A172 (cell line): ENCODE measurements at places on chromosomes 7 and 10.

DNA sequence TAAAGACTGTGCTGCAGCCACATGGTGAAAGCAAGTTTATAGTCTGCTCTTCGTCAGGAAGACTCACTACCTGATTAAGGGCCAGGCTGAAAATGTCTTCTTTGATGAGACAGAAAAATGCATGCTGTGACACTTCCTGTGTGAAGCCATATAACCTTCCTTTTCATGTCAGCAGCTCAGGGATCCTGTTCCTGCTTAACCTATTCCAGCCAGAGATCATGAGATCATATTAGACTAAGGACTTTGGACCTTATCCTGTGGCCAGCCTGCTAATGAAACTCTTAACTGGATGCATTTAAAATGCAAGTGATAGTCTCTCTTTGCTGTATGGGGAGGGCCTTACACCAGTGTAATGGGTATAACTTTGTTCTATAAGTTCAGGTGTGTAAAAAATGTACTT, 165.2 kb downstream of the PTEN start:
- DNase-seq, result no peak

GRCh38 chr10:131706476-131706875, 194.3 kb upstream of the PPP2R2D start:
- DNase-seq, result no peak

GRCh38 chr7:108016841-108017775, 14.1 kb upstream of the LAMB1 start:
- DNase-seq, result peak; percentile 72

GRCh38 chr7:73577627-73578341, 595 bp downstream of the TBL2 start:
- no peak for DNase-seq

DNA sequence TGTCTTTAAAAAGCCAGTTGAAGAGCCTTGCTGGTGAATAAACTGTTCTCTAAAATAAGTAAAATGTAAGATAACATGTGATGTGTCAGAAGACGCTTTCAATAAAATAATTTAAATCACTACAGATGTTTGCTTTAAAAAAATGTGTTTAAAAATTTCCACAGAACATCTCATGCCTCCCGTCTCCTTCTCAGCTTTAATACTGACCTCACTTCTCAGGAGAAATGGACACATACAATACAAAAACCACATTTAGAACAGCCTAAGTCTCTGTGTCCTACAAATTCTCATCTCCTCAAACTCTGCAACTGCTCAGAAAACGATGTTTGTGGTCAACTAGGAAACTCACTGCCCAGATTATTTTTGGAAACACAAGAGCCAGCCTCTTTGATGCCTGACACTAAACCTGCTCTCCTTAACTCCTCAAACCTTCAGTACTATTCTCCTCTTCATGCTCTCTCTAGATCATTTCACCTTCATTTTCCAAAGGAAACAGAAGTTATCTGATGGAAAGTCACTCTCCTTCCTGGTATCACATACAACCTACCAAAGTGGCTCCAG, 120.3 kb downstream of the ZNF438 start:
- no peak for DNase-seq

GRCh38 chr7:105122619-105123018, 108.6 kb downstream of the KMT2E start:
- DNase-seq, result no peak

GRCh38 chr7:107693396-107693795, 32.8 kb downstream of the SLC26A4 start:
- no peak for DNase-seq

- DNase-seq, result no peak
These were observed 985.9 kb upstream of the ZNF722 start for GRCh38 chr7:63012633-63013183.

DNA sequence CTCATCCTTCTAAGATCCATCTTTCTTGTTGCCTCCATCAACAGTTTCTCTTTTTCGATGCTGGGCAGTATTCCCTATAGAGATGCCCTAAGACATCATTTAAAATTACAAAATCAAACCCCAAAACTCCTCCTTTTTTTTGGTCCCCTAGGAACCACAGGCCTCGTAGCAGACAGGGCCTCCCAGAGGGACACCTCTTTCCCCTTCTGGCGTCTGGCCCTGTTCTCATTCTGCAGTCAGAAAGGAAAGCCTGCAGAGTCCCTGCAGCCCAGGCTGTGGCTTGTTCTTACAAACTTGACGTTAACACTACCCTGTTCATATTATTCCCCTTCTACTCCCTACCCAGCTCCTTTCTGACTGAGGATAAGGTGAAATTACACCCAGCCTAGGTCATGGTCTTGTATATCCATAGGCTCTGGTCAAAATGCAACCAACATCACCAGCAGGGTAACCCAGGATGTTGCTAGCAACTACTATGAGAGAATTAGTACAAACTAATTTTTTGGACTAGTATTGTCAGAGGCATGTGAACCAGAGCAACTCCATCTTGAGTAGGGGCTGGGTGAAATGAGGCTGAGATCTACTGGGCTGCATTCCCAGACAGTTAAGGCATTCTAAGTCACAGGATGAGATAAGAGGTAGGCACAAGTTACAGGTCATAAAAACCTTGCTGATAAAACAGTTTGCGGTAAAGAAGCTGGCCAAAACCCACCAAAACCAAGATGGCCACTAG, 3.5 kb upstream of the EPHA1 start:
- DNase-seq, result no peak

DNA sequence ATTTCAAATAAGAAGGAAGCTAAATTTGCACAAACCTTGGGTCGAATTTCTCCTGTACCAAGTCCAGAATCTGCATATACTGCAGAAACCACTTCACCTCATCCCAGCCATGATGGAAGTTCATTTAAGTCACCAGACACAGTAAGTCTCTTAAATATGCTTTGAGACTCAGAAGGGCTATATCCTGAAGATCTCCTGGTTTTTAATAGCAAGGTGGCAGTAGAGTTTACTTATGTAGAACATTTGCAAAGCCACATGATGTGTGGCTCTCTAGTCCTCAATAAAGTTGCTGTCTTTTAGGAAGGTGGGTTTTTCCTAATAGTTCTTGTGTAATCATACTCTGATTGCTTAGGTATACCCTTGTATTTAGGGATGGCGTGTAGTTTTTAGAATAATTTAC, 8.7 kb downstream of the DBF4 start:
- DNase-seq, result no peak

DNA sequence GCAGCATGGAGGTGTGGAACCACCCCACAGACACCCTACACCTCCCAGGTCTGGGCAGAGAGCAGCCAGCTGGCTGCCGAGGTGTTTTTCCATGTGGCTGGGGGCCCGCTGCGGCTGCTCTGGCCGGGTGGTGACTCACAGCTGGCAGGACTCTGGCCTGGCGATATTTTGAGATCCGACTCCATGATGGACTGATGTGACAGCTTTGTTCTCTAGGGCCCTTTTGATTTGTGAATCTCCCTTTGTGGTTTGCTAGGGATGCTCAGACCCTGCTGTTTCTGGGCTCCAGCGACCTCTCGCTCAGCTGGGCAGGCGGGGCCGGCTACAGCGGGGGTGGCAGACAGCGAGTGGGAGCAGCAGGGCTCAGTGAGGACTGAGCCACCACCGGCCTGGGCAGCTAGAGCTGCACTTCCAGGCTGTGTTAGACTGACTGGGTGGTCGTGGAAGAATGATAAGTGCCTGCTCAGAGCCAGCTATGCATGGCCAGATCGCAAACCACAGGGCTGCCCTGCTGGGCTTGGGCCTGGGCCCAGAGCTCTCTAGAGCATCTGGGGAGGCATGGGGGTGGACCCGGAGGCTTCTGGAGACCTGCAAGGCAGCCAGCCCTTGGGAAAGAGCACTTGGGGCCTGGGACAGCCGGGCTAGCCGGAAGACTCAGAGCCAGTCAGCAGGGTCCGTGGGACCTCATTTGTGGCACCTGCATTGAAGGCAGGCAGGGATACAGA, 46.2 kb upstream of the GDF10 start:
- peak; percentile 70 for DNase-seq

- DNase-seq, result no peak
These were observed 44.4 kb downstream of the CUBN start for GRCh38 chr10:17085011-17085725.

GRCh38 chr10:71597821-71598498, 121.6 kb downstream of the C10orf105 start:
- DNase-seq, result peak; percentile 19

DNA sequence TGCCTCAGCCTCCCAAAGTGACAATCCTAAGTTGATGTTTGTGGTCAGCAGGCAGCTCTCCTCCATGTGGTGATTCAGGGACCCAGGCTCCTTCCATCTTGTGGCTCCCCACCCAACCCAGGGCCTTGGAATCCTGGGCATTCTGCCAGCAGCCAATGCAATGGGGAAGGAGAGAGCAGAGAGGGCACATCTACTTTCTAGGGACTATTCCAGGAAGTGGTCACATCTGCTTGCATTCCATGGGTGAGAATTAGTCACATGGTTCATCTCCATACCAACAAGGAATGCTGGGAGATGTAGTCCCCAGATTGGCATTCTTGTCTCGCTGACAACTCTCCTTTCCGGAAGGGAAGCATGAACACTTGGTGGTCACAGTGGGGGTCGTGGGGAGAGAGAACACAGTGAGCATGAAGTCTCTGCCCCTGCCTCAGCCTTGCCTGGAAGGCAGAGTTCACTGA, 9.9 kb upstream of the SRRM3 start:
- peak; percentile 84 for DNase-seq

DNA sequence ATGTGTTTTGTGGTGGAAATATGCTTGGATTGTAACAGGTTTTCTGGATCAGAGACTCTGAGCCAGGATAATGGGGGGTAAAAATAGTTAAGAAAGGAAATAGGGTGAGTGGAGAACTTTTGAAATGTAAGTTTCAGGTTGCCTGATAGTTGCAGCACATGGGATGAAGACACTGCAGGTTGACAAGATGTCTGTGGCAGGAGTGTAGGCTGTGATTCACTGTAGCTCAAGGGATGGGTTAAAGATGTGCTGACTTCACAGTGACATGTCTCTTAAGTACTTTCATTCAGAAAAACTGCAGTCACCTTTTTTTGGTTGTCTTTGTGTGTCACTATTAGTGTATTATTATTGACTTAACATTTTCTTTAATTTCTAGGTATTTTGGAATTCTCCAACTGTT, 63.5 kb upstream of the SLC39A12 start:
- peak; percentile 4 for DNase-seq

- no peak for DNase-seq
These were observed 91.0 kb downstream of the GNAT3 start for GRCh38 chr7:80420876-80421275.

DNA sequence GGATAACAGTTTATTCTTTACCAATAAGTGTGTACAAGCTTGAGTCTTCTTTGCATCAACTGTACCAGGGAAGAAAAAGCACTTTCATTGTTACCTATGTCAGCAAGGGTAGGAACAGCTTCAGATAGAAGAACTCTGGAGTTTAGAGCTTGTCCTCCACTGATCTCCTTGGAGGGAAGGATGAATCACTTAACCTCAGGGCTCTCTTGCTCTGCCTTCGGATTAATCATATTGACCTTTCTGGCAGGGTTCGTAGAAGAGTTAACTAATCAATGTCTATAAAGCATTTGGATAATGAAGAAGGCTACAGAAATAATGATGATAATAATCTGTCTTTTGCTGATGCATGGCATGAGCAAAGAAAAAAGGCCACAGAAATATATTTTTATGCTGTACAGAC, 339.5 kb upstream of the TPK1 start:
- DNase-seq, result no peak

DNA sequence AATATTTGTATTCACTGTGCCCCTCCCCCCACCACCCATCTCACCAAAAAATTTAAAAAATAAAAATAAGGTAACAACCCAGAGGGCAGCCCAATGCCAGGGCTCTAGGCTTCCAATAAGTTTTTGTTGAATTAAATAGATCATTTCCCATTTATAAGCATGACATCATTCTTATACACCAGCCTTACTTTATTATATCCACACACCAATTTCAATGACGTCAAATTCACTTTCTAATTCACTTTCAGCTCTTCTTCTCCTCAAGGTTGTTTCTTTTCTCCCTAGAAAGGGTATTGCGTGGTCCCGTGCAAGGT, 1.2 kb upstream of the DKK1 start:
- no peak for DNase-seq

DNA sequence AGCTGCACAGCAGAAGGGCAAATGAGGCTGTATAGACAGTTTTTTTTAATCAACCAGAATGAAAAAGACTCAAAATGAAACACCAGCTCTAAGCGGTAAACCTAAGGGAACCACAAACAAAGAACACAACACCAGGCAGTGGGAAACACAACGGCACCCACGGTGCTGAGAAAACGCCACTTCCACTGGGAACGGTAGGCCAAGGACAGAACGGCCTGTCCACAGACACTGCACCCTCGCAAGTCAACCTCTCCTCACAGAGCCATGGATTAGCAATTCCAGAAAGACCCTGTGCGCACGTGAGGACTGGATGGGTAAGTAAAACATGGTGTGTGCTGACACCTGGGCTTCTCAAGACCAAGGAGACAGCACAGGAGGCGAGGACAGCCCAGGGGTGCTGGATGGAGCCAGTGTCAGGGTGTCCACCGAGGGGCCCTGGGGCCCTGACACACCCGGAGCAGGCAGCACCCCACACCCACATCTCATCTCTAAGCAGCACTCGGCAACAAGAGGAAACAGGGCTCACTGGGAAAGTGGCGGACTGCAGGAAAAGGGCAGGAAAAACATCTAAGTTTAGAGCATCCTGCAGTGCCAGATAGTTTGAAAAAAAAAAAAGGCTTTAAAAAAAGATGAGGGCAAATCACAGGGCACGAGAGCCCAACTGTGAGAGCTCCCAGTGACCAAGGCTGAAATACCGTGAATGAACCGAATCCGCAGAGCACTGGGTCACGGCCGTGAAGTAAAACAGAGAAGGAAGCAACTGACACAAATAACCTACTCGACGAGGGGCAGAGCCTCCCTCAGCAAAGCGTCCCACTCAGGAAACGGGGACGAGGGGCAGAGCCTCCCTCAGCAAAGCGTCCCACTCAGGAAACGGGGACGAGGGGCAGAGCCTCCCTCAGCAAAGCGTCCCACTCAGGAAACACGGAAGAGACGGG, 120.2 kb downstream of the MAD1L1 start:
- no peak for DNase-seq

GRCh38 chr10:23694446-23694920, 255.6 kb downstream of the OTUD1 start:
- DNase-seq, result no peak

GRCh38 chr7:110186334-110186733, 904.6 kb upstream of the LRRN3 start:
- DNase-seq, result no peak

DNA sequence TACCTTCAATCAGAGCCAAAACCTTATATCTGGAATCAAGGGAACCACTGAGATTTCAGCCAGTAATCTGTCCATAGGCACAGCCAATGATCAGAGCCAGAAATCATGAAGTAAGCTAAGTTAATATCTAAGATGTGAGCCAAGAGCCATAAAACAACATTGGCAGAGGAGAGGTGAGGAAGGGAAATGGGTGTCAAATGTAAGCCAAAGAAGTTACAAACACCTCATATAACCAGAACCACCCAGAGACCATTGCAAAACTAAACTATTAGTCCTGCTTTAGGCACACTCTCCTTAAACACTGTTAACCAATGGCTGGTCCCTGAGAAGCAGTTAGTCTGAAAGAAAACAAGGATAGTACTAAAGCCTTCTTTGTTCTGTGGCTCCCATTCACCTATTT, 173.1 kb downstream of the HPSE2 start:
- no peak for DNase-seq

GRCh38 chr7:45157653-45158401, at the start of gene RAMP3:
TSS of gene RAMP3 (plus strand) at chr7:45157791. CDS start at chr7:45157829, 38 bp downstream.
- DNase-seq, result no peak

GRCh38 chr7:102426268-102427018, 6.9 kb upstream of the ORAI2 start:
- no peak for DNase-seq
